ENCODE measurements at places on chromosomes 2 and 18. TPM values are rescaled to one million over a fixed set of nuclear protein-coding genes. Genes with fewer than 3 reads are reported as not detected.

GRCh38 chr18:31685097-31686082 is 1.0 kb upstream of the B4GALT6 start:
- DNase-seq = peak; percentile 88

DNA sequence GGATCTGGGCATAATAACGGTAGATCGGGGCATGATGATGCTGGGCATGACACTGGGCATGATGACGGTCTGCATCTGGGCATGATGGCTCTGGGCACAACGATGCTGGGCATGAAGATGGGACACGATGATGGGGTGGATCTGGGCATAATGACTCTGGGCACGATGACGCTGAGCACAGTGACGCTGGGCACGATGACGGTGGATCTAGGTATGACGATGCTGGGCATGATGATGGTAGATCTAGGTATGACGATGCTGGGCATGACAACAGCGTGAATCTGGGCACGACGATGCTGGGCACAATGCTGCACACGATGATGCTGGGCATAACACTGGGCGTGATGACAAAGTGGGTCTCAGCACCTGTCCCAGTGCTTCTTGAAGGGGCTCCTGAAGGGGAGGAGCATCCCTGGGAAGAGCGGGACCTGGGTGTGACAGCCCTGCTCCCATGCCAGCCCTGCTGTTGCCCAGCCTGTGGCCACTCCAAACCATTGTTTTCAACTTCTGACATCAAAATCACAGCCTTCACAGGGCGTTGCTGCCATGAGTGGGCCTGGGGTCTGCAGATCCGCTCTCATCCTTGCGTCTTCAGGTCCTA is 30.4 kb upstream of the ALLC start:
- DNase-seq = no peak

DNA sequence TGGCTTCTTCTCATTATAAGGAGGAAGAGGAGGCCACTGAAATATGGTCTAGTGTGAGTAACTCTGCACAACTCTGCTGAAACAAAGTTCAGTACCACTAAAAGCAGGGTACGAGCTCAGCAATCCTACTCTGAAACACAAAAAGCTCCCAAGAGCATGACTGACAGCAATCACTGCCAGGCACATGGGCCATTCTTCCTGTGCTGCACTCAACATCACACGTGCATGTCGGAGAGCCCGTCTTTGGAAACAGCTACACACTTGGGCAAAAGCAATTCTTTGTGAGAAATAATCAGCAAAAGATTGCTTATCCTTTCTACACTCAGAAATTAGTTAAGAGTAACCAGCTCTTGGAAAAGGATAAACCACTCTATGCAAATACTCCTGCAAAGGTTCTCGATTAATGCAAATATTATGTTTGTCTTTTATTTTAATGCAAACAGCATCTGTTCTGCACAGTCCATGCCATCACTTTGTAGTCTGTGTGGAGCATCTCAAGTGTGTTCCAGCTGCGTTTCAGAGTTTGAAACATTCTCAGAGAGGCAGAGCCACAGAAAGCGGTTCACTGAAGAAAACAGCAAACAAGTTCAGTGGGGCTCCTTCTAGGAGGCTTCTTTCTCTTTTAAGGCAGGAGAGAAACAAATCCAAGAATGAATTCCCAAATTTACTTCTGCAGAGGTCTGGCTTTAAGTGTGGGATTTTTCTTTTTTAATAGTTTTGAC is 145.0 kb downstream of the HDAC4 start:
- no peak for DNase-seq

DNA sequence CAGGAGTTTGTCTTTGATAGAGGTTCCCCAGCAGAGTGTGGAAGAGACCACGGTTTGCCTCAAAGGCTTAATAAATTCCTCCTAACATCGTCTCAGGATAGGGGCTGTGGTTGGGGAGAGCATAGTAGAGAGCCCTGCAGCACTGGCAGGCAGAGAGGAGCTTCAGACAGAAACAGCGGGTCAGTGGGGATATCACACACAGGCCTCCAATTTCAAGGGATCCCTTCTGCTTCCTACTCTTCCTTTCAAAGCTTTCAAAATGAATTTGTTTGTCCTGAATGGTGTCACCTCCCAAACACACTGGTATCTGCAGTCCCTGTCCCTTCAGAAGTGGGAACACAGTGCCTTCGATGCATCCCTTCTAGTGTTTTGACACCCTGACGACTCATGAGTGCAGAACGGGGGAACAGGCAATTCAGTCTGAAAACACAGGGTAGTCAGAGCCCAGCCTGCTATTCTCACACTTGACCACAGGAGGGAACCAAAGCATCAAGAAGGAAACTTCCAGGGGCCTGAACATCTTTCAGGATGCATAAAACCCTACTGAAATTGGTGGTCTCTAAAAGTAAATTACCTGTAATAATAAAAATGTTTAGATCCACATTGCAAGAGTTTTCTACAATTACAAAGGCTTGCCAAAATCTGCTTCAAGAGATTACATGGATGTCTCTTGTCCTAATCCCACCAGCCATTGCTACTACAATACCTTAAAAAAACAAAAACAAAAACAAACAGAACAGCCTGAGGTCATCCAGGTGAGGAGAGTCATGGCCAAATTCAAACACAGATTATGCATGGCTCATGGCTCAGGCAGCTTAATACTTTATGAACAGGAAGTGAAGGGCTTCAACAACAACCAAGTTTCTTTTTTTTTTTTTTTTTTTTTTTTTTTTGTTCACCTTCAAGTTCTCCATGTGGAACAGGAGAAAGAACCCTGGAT is 49.8 kb downstream of the SLC14A2 start:
- no peak for DNase-seq

- no peak for DNase-seq
Measured at GRCh38 chr2:37070931-37071330, 13.2 kb downstream of the HEATR5B start.

- no peak for DNase-seq
Measured at GRCh38 chr2:167814881-167815718, 432.3 kb downstream of the STK39 start.

DNA sequence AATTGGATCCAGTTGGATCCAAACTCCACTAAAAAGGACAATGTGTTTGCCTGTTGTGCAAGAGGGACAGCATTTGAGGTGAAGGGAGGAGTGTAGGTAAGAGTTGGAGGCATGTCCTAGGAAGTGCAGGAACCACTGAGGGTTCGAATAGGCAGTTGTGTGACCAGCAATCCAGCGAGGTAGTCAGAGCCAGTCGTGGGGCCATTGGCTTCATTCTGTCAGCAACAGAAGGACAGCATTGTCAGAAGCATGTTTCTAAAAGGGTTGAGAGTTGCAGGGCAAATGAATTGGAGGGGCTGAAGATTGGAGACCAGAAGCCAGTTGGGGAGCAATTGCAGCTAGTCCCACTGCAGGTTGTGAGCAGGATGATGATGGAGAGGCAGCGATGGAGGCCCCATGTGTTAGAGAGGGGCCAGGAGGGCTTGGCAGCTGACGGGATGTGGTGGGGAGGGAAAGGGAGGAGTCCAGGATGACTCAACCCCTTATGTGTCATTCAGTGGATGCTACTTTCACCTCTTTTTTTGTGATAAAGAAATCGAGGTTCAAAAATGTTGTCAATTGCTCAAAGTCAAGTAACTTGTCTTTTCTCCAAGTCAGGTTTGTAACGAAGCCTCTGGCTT is 96.7 kb upstream of the SIX3 start:
- DNase-seq = no peak

- DNase-seq = no peak
Measured at GRCh38 chr2:22406625-22407024, 978.4 kb upstream of the KLHL29 start.

DNA sequence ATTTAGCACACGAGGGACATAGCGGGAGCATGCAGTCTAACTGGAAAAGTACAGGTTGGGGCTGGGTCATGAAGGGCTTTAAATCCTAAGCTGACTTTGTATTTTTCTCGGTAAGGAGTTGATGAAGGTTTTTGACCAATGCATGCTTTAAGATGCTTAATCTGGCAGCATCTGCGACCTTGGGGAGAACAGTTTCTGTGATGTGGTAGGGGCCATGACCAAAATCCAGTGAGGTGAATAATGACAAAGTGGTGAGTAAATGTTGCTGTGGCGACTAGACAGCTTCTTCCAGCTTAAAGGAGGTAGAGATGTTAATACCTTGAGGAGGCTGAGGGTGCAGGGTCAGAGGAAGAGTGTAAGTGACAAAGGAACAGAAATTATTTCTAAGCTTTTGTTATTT is 174.6 kb upstream of the ALPP start:
- DNase-seq = no peak

DNA sequence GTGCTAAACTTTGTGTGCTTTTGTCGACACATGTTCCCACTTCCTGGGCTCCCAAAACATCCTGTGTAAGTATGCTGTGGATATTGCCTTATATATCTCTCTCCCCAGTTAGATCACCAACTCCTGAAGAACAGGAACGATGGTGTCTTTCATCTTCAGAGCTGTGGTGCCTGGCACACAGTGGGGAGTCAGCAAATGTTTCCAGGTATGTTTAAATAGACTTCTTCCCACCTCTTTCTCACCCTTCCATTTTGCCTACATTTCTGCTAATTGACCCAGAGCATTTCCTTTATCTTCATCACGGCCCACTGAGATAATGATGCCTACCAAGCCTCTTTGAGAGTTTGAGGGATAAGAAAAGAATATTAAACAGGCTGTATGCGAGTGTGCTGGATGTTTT is 60.7 kb downstream of the RND3 start:
- DNase-seq = no peak

DNA sequence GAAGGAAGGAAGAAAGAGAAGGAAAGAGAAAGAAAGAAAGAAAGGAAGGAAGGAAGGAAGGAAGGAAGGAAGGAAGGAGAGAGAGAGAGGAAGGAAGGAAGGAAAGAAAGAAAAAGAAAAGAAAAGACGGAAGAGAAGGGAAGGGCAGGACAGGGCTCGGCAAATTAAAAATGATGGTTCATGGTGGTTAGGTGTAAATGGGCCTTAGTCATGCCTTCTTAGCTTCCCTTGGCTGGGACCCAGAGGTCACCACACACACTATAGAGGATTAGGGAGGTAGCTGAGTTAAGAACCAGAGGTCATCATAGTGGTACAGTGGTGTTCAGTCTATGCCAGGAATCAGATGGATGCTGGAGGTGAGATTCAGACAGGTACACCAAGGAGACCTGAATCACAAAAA is 9.3 kb upstream of the ATL2 start:
- no peak for DNase-seq

DNA sequence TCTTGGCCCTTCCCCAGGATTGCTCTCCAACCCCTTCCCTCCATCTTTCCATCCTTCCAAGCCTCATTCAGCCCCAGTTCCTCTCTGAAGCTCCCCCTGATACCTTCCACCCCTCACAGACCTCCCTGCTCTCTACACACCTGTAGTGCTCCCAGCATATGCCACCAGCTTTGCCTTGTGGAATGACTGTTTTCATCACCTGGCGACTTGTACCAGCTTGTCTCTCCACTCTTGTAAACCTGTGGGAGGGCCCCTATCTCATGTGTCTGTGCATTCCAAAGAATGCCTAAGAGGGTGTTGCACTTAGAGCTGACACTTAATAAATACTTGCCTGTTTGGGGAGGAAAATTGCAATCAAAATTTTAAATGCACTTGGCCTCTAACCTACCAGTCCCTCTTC is 198.7 kb downstream of the BCL11A start:
- no peak for DNase-seq

GRCh38 chr2:240211096-240211495 is 70.6 kb upstream of the OTOS start:
- no peak for DNase-seq

GRCh38 chr2:53091183-53091582 is 676.4 kb upstream of the CHAC2 start:
- DNase-seq = no peak

GRCh38 chr2:222710736-222711135 is 39.3 kb downstream of the MOGAT1 start:
- DNase-seq = no peak

DNA sequence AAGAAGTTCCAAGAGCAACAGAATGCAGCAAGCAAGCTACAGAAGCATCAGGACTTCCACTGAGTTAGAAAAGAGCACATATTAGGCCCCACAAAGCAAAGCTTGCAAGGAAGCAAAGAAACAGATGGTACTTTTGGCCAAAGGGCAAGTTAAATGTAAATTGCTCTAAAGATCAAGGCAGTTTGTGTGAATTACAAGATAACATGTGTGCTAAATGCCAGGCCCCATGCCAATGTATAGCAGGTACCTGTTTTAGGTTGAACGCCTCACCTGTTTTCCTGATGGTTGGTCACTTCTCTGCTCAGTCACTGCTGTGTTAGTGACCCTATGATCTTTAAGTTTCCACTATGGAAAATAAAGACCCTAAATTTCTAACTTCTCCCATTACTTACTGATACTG is 606.5 kb upstream of the GYPC start:
- peak; percentile 26 for DNase-seq

- no peak for DNase-seq
Measured at GRCh38 chr2:68103030-68103708, 40.4 kb upstream of the C1D start.

DNA sequence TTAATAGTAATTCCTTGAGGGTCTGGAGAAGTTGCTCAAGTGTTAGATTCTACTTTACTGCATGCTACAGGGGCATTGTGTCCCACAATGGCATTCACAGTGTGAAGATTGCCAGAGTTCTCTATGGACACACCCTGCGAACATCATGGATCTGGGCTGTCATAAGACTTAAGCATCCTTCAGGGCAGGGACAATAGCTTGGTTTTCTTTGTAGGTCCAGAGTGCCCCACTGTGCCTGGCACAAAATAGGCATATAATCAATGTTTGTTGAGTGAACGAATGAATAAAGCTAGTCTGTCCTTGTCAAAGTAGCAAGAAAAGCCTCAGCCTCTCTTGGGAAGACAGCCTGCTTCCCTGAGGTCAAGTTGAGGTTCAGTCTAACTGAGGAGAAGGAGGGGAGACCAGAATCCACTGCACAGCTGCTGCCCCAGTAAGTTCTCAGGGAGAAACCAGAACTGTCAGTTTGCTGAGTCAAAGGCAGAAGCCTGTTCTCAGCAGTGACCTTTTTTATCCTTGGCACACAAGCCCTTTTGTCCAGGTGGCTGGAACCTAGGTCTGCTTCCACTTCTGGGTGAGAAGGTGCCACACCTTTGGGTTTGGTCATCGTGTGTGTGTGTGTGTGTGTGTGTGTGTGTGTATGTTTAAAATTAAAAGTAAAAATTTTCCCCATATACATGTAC is 15.0 kb downstream of the INPP4A start:
- DNase-seq = no peak

DNA sequence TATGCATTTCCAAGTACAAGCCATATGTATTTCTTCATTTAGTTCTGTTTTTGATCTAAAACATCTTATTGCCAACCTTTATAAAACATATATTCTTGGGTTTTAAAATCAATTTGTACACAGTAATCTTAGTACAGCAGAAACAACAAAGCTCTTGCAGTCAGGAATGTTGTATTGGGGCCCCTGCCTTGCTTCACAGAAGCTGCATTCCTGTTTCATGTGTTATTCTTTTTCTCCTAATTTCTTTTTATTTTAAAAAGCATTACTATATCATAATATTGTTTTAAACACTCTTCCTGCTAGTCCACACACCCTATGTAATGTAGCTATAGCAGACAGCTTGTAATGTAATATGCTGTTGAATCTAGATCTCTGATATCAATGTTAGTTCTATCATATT is 24.0 kb downstream of the SERPINB7 start:
- no peak for DNase-seq

GRCh38 chr2:10954416-10954815 is 42.7 kb downstream of the KCNF1 start:
- no peak for DNase-seq

The GALR1 gene
- 0.92 TPM for total RNA-seq

The KCNS3 gene
- total RNA-seq = 16.8 TPM

The FAM210A gene
- total RNA-seq = 16.2 TPM

The NBEAL1 gene
- total RNA-seq = 107 TPM
